ENCODE measurements at places on chromosomes 5 and 9. TPM values are rescaled to one million over a fixed set of nuclear protein-coding genes. Genes with fewer than 3 reads are reported as not detected.

SAXO1 gene
- 0.10 TPM for total RNA-seq

FRRS1L gene
- not detected for total RNA-seq

LCN1 gene
- not detected for total RNA-seq

RASEF gene
- not detected for total RNA-seq

TMC1 gene
- total RNA-seq: not detected

LPAR1 gene
- total RNA-seq: not detected

FOXD4L5 gene
- total RNA-seq: 0.27 TPM

JAKMIP2 gene
- 5.3 TPM for total RNA-seq

RNF183 gene
- not detected for total RNA-seq

SMIM33 gene
- total RNA-seq: 1.2 TPM

SLC6A3 gene
- total RNA-seq: 0.08 TPM

DMRTA1 gene
- total RNA-seq: not detected

CDH9 gene
- total RNA-seq: not detected

PRELID1 gene
- 142 TPM for total RNA-seq

SPINK14 gene
- total RNA-seq: not detected

SLC6A19 gene
- total RNA-seq: not detected

MEGF10 gene
- total RNA-seq: not detected

CCL27 gene
- total RNA-seq: not detected

FAM221B gene
- total RNA-seq: not detected

BAAT gene
- total RNA-seq: not detected

Measured in activated CD4-positive, alpha-beta T cell treated with anti-CD3 and anti-CD28 coated beads, Interleukin-2, amount 10 ng/mL, durations not matched to agents 7 days and 5 days (primary cell).